Activated naive CD4-positive, alpha-beta T cell treated with anti-CD3 and anti-CD28 coated beads, Interleukin-2, amount 10 ng/mL, durations not matched to agents 5 hours and 36 hours (primary cell): ENCODE measurements at places on chromosomes 6 and 20. TPM values are rescaled to one million over a fixed set of nuclear protein-coding genes. Genes with fewer than 3 reads are reported as not detected.

BPI gene
- total RNA-seq, result not detected

LRFN2 gene
- not detected for total RNA-seq

C6orf47 gene
- 23.6 TPM for total RNA-seq

E2F3 gene
- 24.6 TPM for total RNA-seq

KCNK17 gene
- total RNA-seq, result not detected

SH3BGRL2 gene
- total RNA-seq, result 0.25 TPM

OLIG3 gene
- total RNA-seq, result not detected
